ENCODE measurements at places on chromosomes 13 and 19.

DNA sequence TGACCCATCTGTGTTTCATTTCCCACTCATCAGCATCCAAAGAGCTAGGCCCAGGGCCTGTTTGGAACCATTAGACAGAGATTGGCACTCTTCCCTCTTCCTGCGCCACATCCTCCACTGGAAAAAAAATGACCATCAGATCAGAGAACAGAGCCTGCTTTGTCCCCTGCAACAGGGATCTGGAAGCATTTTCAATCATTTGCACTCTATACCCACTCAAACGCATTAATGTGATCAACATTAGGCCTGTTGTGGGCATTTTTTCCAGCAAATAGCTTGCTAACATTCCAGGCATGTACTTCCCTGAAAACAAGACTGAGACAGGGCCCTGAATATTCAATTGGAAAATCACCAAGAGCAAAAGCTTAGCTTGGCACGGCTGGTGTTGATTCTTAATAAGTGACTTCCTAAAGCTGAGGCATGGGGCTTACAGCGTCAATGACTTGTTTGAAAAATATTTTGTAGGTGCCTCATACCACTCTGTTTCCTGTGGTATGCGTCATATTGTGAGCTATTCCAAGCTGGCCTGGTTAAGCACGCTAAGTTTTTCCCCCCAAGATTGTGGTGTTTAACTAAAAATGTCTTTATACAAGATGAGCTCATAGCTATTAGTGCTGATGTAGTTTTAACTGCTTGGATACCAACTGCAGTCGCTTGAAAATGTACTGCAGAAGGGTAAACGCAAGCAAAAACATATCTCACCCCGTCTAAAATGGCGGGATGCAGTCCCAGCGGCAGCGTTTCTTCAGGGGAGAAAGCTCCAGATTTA lies 404.4 kb downstream of the SPRY2 start:
- peak; percentile 54 for DNase-seq

DNA sequence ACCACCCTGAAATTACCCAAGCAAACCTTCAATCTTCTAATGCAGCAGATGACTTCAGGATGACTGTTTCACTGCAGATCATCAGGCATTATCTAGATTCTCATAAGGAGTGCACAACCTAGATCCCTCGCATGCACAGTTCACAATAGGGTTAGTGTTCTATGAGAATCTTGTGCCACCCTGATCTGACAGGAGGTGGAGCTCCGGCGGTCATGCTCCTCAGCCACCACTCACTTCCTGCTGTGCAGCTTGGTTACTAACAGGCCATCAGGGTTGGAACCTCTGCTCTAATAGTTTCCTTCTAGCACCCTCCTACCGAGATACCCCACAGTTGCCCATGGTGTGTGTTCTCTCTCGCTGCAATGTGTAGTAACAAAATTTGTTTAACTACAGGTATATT lies 442.8 kb downstream of the FGF14 start:
- DNase-seq: no peak

DNA sequence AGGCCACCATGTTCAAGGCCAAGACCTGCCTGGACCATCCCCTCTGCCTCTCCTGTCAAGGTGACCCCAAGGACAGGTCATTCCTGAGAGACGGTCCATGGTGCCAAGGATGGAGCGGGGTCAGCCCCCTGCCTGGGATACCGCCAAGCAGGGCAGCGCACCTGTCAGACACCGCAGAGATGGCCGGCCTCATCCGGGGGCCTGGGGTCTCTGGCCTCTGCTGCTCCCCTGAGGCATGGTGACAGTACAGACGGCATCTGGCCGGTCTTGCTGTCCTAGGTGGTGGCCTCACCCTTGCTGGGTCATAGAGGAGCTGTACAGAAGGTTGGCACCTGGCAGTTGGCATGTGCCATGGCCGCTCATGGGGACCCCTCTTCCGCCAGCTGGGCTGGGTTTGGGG lies 11.1 kb downstream of the DDA1 start:
- no peak for DNase-seq

DNA sequence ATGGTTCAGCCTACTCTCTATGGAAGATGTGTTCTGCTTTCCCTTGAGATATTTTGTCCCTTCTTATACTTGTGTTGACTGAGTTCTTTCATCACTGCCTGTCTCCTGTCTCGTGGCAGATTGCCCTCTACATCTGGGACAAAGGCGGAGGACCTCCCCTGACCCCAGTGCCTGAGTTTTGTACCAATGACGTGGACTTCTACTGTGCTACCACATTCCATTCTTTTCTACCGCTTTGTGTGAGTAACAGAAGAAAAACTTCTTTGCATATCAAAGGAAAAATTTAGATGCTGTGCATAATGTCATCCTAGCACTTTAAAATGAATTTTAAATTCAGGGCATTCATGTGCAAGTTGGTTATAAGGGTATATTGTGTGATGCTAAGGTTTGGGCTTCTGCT lies 74.6 kb downstream of the B3GLCT start:
- no peak for DNase-seq

- no peak for DNase-seq
Observed at GRCh38 chr19:18291019-18291524, 9.7 kb upstream of the JUND start.

DNA sequence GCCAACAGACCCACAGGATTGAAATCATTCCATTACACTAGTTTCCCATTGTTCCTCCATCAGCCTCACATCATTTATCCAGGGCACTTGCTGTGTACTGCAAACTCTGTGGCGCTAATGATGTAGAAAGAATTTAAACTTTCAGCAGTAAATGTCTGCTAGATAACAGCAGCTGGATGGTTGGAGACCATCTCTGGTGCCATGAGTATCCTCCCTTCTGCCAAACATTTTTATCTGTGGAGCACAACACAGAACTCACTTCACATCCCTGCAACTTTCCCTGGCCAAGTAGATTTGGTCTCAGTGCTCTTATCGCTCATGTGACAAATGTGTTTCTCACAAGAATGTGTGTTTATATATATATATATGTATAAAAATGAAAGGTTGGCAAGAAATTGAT lies 481.9 kb downstream of the FGF9 start:
- DNase-seq: no peak

DNA sequence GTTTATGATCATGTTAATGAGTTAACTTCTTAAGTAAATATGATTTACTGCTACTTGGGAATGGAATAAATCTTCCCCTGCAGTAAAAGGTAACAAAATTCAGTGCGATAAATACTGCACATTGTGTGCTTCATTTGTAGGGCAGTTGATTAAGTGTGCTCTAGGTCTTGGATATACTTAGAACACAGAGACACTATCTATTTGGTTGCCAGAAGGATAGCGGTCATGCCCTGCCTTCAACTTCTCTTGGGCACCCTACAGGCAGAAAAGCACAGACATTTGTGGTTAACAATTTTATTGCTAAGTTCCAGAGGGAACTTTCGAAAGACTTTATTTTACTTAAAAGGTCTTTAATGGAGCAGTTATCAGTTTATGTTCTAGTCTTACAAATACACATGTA lies 605.8 kb downstream of the PCDH9 start:
- no peak for DNase-seq

DNA sequence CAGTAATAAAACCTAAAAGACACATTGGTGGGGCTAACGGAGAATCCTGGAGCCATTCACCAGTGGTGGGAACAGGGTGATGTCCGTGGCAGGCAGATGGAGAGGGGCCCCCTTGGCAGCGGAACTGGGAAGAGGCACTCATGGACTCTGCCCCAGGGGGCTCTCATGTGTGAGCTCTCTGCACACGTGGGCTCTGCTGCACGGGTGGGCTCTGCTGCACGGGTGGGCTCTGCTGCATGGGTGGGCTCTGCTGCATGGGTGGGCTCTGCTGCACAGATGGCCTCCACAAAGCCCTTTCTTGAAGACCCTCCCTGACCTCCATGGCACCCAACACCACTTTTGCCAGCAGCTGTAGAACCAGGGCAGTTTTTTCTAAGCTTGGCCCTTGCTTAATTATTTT lies 52.3 kb downstream of the PARP4 start:
- DNase-seq: no peak

GRCh38 chr19:48966541-48967345 lies 1.6 kb downstream of the FTL start:
- no peak for DNase-seq

DNA sequence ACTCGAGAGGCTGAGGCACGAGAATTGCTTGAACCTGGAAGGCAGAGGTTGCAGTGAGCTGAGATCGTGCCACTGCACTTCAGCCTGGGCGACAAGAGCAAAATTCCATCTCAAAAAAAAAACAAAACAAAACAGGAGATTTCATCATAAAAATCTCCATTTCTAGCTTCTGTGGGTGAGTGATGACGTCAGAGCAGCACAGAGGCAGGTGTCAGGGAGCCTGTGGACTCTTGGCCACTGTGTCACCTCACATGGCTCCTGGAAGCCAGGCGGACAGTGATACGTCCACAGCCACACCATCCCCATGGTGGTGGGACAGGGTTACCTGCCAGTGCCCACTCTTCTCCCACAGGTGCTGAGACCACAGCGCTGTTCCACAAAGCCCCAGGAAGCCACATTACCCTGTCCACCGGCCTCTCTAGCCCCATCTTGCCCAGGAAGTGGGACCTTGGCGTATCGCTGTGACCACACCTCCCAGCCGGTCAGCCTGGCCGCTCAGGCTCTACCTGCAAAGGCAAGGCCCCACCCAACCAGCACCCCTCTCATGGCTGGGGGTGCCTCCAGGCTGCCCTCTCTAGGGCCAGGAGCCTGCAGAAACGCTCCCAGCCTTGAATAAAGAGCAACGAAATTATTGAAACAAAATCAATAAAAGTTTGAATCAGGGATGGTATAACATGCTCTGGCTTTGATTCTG lies 2.5 kb upstream of the FXYD3 start:
- no peak for DNase-seq

- no peak for DNase-seq
Observed at GRCh38 chr13:70568571-70568970, 460.3 kb upstream of the KLHL1 start.

DNA sequence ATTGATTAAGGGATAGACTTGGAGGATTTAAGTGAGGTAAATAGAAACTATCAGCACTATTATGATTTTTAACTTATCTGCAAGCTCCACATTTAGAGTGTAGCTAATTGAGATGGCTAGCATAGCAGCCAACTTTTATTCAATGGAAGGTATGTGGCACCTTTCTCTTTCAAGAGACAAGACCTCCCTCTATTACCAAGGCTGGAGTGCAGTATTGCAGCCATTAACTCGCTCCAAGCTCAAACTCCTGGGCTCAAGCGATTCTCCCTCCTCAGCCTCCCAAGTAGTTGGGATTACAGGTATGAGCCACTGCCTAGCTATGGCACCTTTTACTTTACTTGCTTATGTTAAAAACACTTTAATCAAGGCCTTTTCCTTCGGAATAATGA lies 8.2 kb downstream of the TPT1 start:
- DNase-seq: no peak

- DNase-seq: no peak
Observed at GRCh38 chr19:39813264-39813993, 20.5 kb downstream of the DYRK1B start.

- no peak for DNase-seq
Observed at GRCh38 chr13:50732712-50733111, 110.8 kb downstream of the DLEU7 start.

DNA sequence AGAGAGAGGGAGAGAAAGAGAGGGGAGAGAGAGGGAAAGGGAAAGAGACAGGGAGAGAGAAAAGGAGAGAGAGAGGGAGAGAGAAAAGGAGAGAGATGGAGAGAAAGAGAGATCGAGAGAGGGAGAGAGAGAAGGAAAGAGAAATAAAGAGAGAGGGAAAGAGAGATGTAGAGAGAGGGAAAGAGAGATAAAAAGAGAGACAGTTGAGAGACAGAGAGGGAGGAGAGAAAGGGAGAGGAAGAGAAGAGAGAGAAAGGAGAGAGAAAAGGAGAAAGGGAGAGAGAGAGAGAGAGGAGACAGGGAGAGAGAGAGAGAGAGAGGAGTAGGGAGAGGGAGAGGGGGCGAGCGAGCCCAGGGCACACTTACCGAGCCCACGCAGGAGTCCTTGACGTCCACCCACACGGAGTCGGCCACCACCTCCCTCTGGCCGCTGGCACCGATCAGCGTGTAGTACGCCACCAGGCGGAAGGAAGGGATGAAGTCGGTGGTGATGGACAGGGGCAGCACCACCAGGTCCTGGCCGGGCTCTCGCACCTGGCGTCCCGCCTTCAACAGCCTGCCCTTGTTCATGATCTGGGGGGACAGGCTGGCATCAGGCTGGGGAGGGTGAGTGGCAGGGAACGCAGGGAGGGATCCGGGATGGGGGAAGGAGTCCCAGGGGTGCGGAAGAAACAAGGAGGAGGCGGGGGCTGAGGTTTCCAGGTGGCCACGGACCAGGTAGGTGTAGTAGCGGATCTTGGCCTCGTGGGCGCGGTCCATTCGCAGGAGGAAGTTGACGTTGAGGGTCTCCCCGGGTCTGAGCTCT lies 10.0 kb downstream of the C3 start:
- DNase-seq: no peak

GRCh38 chr13:73335210-73335609 lies 276.4 kb downstream of the KLF5 start:
- no peak for DNase-seq

DNA sequence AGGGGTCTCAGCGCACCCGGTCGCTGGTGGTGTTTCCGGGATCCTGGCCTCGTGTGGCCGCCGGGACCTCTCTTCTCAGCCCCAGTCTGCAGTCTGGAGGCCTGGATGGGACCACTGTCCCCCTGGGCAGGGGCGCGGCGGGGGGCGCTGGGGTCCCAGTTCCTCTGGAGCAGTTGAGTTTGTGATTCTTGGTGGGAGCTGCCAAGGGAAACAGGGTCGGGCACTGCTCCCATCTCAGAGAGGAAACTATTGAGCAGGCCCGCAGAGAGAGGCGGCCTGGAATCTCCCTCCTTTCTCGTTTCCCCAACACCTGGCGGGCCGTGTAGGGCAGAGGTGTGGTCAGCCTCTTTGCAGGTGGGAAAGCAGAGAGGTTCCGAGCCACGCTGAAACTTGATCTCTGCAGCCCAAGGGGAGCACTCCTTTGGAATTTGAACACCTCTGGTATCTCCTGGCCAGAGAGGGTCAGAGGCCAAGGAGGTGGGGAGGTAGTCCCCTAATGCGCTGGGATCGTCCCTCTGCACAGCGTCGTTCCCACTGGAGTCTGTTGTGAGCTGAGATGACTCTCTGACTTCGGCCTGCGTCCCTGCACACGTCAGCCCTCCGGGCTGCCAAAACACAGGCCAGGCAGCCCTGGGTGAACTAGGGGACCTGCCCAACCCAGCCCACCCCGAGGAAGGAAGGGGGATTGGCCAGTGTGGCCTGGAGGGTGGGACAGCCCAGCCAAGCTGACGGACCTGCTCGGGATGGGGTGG lies 741 bp downstream of the PLEKHF1 start:
- no peak for DNase-seq

DNA sequence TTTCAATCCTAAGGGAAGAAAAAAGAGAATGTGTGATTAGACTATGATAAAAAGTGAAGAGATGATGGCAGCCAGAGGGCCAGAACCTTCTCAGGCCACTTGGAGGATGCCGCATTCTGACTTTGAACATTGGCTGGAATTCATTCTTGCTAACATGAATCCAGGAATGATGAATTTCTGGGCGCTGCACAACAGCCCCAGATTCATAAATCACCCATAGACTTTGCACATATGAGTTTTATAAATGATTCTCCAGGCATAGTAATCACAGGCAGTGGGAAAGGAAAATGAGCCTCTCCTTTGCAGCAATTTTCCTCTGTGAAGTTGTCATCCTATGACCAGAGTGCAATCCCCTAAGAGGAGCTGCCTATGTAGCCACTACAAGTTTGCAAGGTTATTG lies 555.4 kb downstream of the KCTD12 start:
- DNase-seq: no peak

GRCh38 chr13:42389041-42389440 lies 117.1 kb downstream of the AKAP11 start:
- no peak for DNase-seq
